Activated naive CD8-positive, alpha-beta T cell treated with anti-CD3 and anti-CD28 coated beads for 36 hours (primary cell): ENCODE measurements at places on chromosomes 7 and 10. TPM values are rescaled to one million over a fixed set of nuclear protein-coding genes. Genes with fewer than 3 reads are reported as not detected.
A peak's percentile ranks its signal among the peaks of the same experiment; 100 is the strongest.

Gene PRKAR1B
- 38.1 TPM for total RNA-seq

Gene UBE2D4
- total RNA-seq, result 12.1 TPM

Gene HABP2
- not detected for total RNA-seq

Gene CCDC186
- 10.3 TPM for total RNA-seq

Gene TMEM26
- total RNA-seq, result not detected

Gene OPN4
- not detected for total RNA-seq

Gene CACNB2
- not detected for total RNA-seq

GRCh38 chr7:156470399-156471320 is 169.9 kb upstream of the RNF32 start:
- no peak for DNase-seq

GRCh38 chr7:27068259-27068658 is 27.5 kb downstream of the HOXA1 start:
- no peak for DNase-seq

GRCh38 chr7:76074972-76075370 is 27.1 kb downstream of the MDH2 start:
- DNase-seq, result no peak

DNA sequence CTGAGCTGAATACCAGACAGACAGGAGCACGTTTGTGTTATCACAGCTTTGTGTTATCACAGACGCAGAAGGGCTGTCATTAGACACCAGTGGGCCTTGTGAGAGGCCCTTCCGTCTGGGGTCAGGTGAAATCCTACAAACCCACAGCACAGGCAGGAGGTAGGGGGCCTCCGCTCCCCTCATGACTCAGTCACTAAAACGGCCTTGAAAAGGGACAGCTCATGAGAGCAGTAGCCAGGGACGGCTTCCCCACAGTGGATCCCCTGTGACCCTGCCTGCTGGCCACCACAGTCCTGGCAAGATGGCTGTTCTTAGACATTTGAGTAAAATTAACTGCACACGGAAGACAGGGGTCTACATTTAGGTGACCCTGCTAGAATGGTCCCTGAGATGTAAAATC is 215.8 kb upstream of the PPP2R2D start:
- DNase-seq, result no peak

- no peak for DNase-seq
Measured at GRCh38 chr10:98209441-98209840, 58.6 kb downstream of the LOXL4 start.

GRCh38 chr10:126459878-126460481 is 71.7 kb upstream of the ADAM12 start:
- no peak for DNase-seq

- DNase-seq, result no peak
Measured at GRCh38 chr7:116713918-116714317, 41.9 kb downstream of the MET start.

GRCh38 chr10:28754930-28755718 is 77.8 kb downstream of the BAMBI start:
- DNase-seq, result no peak

DNA sequence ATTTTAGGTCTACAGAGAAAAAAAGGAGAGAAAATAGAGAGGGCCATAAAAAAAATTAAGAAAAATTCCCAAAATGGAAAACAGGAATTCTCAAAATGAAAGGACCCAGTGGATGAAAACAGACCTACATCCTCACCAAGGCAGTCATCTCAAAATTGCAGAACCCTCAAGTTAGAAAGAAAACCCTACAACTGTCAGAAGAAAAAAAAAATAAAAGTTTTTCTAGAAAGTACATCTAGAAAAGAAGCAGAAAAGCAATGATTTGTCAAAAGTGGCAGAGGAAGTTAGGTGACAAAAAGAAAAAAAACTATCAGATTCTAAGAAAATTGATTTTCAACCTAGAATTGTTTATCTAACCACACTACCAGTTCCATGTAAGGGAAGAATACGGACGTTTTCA is 167.6 kb upstream of the LRGUK start:
- no peak for DNase-seq

DNA sequence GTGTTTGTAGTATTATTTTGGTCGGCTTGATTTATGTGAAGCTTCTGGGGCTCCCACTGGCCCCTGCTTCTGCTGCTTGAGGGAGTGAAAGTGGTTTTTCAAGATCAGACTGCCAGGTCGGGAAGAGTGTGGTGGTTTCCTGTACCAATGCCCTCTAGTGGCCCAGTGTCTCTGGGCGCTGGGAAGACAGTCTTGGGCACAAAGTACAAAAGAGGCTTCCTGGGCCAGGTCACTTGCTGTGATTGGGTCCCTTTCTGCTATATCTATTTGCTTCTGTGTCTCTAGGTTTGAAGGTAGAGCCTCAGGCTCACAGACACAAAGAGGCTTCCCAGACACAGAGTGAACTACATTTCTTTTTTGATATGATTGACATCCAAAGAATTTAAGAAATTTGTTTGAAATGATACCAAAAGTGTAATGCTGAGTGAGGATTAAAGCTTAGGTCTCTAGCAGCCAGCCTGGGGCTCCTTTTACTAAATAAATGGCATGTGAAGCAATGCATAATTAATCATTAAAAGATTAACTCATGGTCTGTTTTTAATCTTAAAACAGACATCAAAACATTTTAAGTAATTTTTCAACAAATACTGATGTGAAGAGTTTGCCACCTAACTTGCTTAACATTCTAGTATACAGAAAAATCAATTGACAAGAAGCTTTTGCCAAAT is 36.3 kb downstream of the ABCB1 start:
- DNase-seq, result peak; percentile 12

DNA sequence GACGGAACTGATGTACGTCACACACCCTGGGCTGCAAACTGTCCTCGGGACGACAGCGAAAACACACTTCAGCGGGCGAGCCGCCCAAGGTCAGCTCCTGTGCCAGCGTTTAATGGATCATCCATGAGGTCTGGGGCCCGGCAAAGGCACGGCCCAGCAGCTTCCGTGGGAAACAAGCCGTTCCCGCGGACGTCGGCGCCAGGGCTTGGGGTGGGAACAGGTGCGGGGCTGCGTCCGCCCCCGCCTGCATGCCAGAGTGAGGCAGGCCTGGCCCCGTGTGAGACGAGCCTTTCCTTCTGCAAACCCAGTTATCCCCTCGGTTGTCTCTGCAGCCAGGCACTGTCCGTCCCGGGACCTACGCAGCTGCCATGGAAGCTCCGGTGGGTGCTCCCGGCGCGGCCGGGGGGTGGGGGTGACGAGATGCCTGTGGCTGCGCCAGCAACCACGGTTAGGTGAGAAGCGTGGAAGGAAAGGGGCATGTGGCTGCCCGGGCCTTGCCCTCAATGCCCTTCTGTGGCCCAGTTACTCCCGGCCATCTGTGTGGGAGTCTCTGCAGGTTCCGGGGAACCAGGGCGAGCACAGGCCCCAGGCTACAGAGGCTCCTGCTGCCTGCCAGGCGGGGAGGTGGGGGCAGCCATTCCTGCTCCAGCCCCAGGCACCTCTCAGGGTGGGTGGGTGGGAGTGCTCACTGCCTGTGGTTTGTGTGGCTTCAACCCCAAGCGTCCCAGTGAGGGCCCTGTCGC is 42.2 kb upstream of the PDGFA start:
- no peak for DNase-seq

DNA sequence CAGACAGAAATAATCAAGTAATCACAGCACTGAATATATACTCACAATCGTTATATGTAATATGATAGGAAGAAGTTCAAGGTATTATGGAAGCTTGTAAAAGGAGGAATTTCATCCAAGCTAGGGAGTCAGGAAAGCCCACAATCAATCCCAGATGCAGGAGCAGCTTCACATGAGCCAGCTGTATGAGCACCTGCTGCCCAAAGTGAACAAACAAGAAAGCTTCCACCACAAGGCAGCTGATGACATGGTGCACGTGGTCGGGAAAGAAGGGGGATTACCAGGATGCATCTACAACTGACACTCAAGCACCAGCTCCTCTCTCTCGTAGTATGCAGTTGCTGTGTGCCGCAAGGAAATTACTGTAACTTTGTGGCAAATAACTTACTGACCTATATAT is 225.2 kb downstream of the XPNPEP1 start:
- no peak for DNase-seq

DNA sequence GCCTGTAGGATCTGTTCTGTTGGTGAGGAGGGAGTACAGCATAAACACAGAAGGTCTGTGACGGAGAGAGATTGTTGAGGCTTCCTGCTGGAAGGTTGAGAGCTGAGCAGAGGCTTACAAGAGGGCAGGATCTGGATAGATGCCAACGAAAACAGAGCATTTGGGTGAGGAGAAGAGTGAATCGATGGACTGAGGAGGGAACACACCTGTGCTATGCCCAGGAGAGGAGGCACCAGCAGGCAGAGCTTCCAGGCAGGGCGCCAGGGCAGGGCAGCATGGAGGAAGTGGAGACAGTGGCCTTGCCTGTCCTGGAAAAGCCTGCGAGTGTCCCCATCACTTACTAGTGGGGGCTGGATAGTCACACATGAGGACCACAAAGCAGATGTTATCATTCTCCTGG is 282.9 kb downstream of the PAXIP1 start:
- no peak for DNase-seq

DNA sequence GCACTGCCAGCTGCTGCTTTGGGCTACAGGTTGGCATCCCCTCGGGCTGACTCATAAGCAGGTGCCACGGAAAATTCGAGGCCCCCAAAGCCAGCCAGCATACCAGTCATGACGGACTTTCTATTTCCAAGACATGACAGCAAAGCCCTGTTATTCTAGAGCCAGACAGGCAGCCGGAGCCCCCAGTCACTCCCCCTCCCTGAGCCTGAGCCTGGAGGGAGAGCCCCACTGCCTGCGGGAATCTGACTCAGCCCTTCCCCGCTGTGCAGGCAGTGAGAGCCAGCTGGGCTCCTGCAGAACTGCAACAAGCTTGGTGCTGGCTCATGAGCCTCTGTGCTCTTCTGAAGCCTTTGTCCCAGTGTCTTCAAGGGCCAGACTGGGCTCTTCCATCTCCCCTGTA is 15.8 kb downstream of the BTBD16 start:
- no peak for DNase-seq

DNA sequence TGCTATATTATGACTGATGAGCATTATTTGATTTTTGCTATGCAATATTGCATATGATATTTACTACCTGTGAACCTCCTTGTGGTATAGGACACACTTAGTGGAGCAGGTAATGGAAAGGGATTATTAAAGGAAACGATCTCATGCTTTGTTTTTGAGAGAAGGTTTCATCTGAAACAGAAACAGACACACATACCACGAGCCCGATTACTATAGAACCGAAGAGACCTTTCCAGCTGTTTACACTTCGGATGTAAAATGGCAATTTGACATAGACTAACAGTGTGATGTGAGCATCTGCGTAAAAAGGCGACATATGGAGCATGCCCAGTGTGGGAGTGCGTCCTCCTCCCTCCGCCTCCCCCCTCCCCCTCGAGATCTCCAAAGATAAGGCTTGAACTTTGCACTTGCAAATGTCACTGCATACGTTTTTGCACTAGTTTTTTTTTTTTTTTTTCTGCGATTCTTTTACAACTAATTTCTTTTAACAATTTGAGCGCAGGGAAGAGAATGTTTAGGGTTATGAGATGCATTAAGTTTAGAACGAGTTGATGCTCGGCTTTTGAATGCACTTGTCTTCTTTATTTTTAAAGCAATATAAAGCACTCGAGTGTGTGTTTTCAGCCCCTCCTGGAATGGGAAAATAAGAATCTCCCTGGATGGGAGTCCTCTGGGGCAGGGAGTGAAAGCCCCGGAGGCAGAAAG is 251.0 kb downstream of the NSUN6 start:
- DNase-seq, result no peak
